ENCODE measurements at places on chromosomes 6 and 20. TPM values are rescaled to one million over a fixed set of nuclear protein-coding genes. Genes with fewer than 3 reads are reported as not detected.

The HTR1E gene
- not detected for total RNA-seq

The BMP6 gene
- total RNA-seq = 18.9 TPM

The RSPH9 gene
- total RNA-seq = 0.28 TPM

The GTF2H4 gene
- 23.2 TPM for total RNA-seq

The C2 gene
- total RNA-seq = not detected

The FOXF2 gene
- 24.3 TPM for total RNA-seq

The SGK1 gene
- 45.1 TPM for total RNA-seq

The RIPOR2 gene
- 0.26 TPM for total RNA-seq

The IBTK gene
- 31.3 TPM for total RNA-seq

The GPX6 gene
- total RNA-seq = not detected

The NHSL1 gene
- total RNA-seq = 4.1 TPM

The ABHD16B gene
- total RNA-seq = not detected

The PCK1 gene
- total RNA-seq = not detected

The MLIP gene
- total RNA-seq = not detected

The ZKSCAN8 gene
- 3.7 TPM for total RNA-seq

The BPIFB2 gene
- not detected for total RNA-seq

The PACRG gene
- not detected for total RNA-seq

The ALDH8A1 gene
- total RNA-seq = 0.29 TPM

The POM121L2 gene
- not detected for total RNA-seq

The TSPO2 gene
- total RNA-seq = not detected

The GABRR1 gene
- total RNA-seq = not detected

The SNX9 gene
- 23.4 TPM for total RNA-seq

The LSM2 gene
- 58.9 TPM for total RNA-seq

The TMEM14C gene
- total RNA-seq = 144 TPM

The TFAP2D gene
- total RNA-seq = not detected

The ZKSCAN3 gene
- total RNA-seq = 1.7 TPM

The ECHDC1 gene
- 36.2 TPM for total RNA-seq

The MMP24 gene
- total RNA-seq = 26.3 TPM

The PRDM1 gene
- 5.9 TPM for total RNA-seq

The NKAIN2 gene
- total RNA-seq = not detected

The SLC17A1 gene
- 0.14 TPM for total RNA-seq

The HCRTR2 gene
- total RNA-seq = not detected

The CD24 gene
- total RNA-seq = 289 TPM

The SPTLC3 gene
- not detected for total RNA-seq

The ANKRD66 gene
- total RNA-seq = not detected

The FAM83C gene
- total RNA-seq = 0.08 TPM

The BEND6 gene
- total RNA-seq = 1.8 TPM

The C20orf202 gene
- total RNA-seq = not detected

The UBR2 gene
- total RNA-seq = 7.0 TPM

The SLC32A1 gene
- total RNA-seq = not detected

All from A549 treated with ZK216348 at 1 μM for 4 hours (cell line).